GM03348 (cell line): ENCODE measurements at places on chromosomes 12 and 14.

- no peak for DNase-seq
Observed at GRCh38 chr14:94974893-94975292, 182.4 kb downstream of the DICER1 start.

DNA sequence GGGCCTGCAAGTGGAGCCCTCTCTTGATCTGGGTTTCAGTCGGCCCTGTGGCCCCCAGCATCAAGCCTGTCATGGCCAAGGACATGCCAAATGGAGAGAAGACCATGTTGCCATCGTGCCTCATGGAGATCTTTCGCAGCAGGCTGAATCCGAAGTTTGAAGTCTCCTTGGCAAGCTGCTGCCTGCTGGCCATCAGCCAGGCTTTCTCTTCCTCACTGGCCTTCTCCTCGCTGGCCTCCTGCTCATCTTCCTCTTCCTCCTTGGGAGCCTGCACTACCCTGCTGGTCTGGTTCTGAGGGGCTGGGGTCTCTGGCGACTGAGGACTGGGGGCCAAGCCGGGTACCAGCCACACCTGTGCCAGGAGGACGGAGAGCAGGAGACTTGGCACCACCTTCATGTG is 2.9 kb downstream of the SERPINA10 start:
- DNase-seq, result no peak

DNA sequence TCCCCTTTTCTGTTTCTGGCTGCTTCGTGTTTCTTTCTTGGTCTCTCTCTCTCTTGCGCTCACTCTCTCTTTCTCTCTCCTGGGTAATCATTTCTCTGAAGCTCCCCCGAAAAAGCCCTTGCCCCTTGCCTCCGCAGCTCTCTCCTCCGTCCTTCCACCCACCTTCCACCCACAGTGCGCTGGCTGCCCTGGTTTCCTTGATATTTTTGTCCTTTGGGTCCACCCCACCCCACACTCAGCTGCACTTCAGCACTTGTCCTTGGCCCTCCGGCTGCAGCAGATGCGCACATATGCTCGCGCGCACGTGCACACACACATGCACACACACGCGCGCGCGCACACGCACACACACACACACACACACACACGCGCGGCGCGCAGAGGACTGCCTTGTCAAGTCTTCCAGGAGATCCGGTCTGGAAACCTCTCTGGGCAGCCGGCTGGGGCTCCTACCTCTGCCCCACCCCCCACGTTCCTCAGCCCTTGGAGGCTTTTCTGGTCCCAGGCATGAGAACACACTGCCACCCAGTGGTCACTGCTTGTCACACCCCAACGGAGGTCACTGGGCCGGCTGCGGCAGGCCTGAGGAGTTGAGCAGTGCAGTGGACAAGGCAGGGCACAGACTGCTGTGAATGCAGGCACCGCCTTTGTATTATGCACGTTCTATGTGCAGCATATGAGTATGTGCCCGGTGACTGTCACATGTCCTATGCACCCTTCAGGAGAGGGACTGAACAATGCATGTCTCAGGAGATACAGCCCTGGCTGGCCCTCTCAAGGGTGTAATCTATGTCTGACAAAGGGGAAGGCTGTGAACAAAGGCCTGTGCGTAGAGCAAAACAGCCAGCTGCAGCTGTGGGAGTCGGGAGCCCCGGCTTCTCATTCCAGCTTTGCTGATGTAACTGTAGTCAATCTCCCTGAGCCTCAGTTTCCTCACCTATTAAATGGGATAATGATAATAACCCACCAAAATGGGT is 6.5 kb downstream of the LAG3 start:
- peak; percentile 94 for DNase-seq

DNA sequence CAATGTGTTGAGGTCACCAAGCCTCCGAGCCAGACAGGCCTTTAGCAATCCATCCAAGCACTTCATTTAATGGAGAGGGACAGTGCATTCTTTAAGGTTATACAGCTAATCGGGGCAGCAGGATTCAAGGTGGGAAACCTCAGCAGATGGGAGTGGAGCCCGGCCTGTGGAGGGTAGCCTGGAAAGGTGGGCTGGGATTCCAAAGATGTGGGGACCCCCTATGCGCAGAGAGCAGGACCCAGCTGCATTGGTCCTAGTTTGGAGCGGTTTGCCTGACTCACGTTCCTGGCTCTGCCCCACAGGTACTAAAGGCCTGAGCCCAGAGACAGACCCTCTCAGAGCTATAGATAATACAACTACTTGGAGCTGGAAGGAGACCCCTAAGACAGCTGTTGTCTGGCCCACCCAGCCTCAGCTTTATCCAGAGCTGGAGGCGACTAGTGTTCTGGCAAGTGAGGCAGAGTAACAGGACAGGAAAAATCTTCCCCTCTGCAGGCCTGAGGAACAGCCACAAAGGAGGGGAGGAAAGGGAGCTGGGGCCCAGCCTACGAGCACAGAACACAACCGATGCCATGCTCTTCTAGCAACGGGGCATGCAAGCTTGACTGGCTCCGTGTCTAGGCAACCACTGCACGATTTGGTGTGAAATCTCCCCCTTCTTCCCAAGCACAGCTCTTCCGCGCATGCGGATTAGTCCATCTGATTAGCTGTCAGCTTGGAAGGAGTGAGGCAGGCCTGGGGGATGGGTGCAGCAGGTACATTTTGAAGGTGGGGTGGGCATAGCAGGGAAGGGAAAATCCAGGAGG is 1.1 kb upstream of the MYH7 start:
- no peak for DNase-seq

- DNase-seq, result no peak
Observed at GRCh38 chr12:71589478-71589881, 74.2 kb downstream of the ZFC3H1 start.

DNA sequence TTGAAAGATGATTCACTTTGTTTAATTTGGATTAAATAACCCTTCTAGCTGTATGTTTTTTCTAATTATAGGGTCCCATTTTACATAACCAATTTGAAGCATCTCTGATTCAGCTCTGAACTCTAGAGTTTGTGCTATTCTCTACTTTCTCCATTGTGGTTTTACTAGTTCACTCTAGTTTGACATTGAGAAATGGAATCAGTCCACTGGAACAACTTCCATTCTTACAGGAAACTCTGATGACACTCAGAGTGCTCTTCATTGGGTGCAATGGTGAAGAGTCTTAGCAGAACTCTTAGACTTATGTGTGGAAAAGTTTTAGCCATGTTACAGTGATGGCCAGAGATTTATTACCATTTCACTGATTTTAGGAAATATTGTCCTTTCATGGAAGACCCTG is 140.7 kb downstream of the DYRK2 start:
- no peak for DNase-seq

GRCh38 chr12:3644104-3644503 is 108.8 kb downstream of the CRACR2A start:
- DNase-seq, result no peak

- DNase-seq, result no peak
Observed at GRCh38 chr14:89430391-89431236, 13.6 kb upstream of the FOXN3 start.

- DNase-seq, result peak; percentile 77
Observed at GRCh38 chr14:65356327-65356836, 56.1 kb upstream of the FUT8 start.

DNA sequence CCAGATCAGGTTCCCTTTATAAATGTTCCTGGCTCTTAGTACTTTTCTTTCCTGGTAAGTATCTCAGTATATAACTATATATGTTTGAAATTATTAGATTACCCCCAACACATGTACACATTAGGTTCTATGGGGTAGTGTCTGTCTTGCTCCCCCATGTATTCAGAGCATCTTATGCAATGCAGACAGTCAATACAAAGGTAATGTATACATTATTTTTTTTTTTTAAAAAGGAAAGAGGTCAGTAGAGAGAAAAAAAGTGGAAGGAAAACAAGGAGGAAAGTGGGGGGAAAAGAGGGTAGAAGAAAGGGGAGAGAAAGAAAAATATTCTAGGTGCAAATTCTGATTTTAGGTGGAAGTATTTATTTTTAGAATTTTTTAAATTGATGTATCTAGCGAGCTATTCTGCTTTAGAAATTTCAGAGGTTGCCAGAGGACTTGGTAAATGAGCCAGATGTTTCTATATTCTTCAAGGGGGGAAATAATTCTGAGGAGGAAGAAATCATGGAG is 157.9 kb downstream of the STXBP6 start:
- no peak for DNase-seq

GRCh38 chr12:56071648-56072047 is 8.3 kb upstream of the ERBB3 start:
- no peak for DNase-seq

GRCh38 chr14:51603495-51603894 is 48.2 kb upstream of the FRMD6 start:
- DNase-seq, result peak; percentile 39

GRCh38 chr14:96095058-96095457 is 55.9 kb downstream of the C14orf132 start:
- no peak for DNase-seq

DNA sequence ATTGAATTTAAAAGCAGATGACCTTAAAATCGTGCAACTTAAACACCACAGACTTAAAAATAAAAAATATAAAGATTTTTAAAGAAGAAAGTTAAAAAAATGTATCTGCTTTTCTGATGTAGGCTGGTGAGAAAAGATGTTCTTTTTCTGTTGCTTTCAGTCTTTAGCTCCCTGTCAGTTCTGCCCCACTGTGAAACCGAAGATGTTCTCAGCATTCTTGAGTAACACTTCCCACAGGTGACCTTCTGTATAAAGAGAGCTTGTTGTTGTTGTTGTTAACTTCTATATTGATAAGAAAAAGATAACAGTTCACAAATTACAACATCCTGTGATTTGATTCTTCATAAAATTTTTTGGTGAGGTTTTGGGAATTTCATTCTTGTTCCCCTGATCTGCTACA is 377.9 kb upstream of the RGS6 start:
- DNase-seq, result no peak

GRCh38 chr14:73713206-73713802 is 880 bp downstream of the PNMA1 start:
- no peak for DNase-seq

DNA sequence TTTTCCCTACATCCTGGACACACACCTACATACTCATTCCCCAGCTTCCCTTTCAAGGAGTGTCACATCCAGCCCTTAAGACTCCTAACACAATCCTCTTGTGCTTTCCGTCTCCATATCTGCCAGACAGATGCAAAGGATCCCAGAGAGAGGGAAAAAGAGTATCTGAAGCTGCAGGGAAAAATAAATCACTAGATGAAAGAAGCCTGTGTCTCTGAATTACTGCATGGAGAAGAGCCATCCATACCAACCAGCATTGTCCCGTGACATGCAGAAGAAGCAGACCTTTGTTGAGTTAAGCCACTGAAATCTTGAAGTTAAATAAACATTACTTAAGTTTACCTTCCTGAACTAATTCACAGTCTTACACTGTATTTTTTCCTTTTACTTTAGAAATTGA is 54.6 kb downstream of the GTF2A1 start:
- DNase-seq, result no peak

- DNase-seq, result no peak
Observed at GRCh38 chr12:119302451-119303080, 32.0 kb upstream of the CCDC60 start.

DNA sequence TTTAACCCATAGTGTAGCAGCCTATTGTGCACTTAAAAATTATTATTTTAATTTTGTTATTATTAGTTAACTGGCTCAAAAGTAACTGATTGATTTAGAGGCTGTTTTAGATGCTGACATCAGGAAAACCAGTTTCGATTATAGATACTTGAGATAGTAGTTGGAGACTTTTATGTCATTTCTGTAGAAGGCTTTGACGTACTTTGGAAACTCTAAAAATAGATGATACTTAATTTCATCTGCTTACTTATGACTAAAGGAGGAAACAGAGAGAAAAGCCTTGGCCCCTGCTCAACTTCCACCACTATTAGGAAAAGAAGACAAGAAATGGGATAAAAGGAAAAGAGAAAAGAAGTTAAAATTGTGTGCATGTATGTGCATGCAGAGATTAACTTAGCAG is 219.3 kb upstream of the HMGA2 start:
- no peak for DNase-seq

- no peak for DNase-seq
Observed at GRCh38 chr14:98543074-98543473, 728.9 kb downstream of the BCL11B start.

GRCh38 chr12:79547735-79548609 is 142.8 kb downstream of the PAWR start:
- DNase-seq, result peak; percentile 62

- DNase-seq, result peak; percentile 24
Observed at GRCh38 chr12:42421844-42422779, 96.1 kb downstream of the PPHLN1 start.

GRCh38 chr12:9244894-9245293 is 36.7 kb upstream of the PZP start:
- no peak for DNase-seq

DNA sequence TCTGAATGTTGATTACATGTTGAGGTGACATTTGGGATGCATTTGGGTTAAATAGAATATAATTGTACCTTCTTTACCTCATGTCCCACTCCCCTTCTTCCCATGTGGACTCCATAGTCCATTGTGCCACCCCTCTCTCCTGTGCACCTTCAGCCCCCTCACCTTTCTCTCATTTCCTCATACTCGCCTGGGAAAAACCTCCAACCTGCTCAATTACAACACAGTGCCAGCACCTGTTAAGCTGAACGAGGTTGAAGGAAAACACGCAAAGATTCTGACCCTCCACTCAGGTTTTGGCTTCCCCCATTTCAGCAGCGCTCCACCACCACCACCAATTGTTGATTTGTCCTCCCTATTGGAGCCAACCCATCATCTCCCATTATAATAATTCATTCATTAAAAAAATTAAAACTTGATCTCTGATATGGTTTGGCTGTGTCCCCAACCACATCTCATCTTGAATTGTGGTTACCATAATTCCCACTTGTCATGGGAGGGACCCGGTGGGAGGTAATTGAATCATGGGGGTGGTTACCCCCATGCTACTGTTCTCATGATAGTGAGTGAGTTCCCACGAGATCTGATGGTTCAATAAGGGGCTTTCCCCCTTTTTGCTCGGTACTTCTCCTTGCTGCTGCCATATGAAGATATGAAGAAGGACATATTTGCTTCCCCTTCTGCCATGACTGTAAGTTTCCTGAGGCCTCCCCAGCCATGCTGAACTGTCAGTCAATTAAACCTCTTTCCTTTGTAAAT is 33.7 kb upstream of the PPP2R5C start:
- DNase-seq, result no peak

- DNase-seq, result no peak
Observed at GRCh38 chr12:125755512-125755911, 690.3 kb downstream of the AACS start.

- DNase-seq, result peak; percentile 12
Observed at GRCh38 chr12:69966839-69967238, 141.8 kb downstream of the MYRFL start.
